ENCODE measurements at places on chromosomes 12 and 14.

DNA sequence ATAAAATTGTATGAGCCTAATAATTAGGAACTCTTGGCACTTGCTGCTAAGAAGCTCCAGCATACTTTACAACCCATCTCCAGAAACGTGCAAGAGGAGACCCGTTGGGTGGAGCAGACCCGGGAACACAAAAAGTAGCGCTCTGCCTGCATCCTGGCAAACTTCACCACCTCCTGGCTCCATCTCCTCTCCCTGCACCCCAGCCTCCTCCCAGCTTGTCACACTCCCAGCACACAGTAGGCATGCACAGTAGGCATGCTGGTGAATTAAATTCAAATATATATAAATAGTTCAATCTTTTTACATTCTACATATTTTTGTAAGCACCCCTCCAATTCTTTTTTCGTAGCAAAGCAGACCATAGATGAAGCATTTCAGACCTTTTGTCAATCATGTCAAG lies 1.2 kb downstream of the VSIG10 start:
- no peak for DNase-seq

DNA sequence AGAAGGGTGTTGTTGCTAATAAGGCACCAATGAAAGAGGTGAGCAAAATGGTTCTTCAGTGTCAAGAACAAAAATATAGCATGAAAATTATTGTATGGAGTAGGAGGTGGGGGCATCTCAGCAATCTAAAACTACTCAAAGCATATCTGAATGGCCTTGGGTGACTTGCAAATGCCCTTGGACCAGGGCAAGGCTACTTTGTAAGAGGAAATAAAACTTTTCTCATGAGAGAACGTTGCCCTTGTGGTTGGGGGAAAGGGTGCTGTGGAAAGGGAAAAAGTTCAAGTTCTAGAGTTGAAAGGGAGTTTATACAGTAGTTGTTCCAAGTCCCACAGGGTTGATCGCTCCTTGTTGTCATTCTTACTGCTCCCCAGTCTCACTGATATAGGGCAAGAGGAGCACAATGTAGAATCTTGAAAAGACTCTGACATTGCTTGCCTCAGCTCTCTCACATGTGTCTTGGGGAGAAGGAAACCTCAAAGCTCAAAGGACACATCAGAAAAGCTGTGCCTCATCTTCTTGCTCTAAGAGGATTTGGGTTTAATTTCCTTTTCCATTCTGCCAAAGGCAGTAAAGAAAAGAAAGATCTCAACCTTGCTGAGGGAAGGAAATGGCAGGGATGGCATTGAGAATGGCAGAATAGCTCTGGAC lies 270.5 kb downstream of the DUSP6 start:
- DNase-seq: no peak

- DNase-seq: no peak
Measured at GRCh38 chr14:22464422-22465142, 124.4 kb downstream of the DAD1 start.

DNA sequence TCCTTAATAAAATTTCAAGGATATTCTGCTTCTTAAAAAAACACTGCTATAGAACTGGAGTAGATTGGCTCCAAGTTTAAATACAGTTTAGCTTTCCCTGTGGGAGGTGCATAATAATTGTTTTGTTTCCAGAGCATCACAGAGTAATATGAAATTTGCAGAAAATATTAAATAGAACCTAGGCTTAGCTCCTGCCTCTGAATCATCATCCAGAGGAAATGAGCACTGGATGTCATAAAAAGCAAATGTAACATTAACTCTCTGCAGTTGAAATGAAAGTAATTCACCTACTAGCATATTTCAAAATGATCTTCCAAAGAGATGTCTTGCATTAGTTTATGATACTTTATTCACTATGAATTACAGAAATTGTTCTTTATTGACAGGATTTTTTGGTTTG lies 769.8 kb downstream of the C12orf50 start:
- no peak for DNase-seq
